ENCODE measurements at places on chromosomes 16 and 17.

- no peak for DNase-seq
Observed at GRCh38 chr16:62638324-62638911, 602.2 kb upstream of the CDH8 start.

GRCh38 chr16:75567911-75568310 lies 1.7 kb downstream of the GABARAPL2 start:
- no peak for DNase-seq

GRCh38 chr17:32487473-32488176 lies 832 bp downstream of the CDK5R1 start:
- DNase-seq = no peak

GRCh38 chr17:48198950-48199541 lies 91.5 kb downstream of the SNX11 start:
- no peak for DNase-seq

- no peak for DNase-seq
Observed at GRCh38 chr16:58853854-58854791, 120.0 kb upstream of the GOT2 start.

DNA sequence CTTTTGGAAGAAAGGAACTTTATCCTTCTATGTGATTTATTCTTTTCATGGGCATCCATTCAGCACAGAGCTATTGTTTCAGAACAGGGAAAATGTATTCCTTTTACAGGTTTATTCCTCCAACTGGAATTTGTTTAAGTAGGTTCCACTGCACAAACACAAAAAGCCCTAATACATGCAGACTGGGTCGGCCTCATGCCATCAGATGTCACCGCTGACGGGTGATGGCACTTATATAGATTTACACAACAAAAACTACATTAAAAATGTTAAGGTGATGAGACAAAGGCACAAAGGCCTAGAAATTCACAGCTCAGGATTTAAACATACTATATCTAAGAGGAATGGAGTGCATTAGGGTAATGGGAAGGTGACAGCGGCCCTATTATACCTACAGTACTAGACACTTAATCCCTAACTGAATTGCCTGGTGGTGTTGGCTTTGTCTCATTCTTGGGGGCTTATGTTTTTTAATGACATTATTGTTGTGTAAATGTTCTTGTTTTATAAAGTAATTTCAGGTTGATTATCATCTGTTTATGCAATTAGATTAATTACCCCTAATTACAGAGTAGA lies 276.4 kb upstream of the PSMD7 start:
- DNase-seq = no peak

DNA sequence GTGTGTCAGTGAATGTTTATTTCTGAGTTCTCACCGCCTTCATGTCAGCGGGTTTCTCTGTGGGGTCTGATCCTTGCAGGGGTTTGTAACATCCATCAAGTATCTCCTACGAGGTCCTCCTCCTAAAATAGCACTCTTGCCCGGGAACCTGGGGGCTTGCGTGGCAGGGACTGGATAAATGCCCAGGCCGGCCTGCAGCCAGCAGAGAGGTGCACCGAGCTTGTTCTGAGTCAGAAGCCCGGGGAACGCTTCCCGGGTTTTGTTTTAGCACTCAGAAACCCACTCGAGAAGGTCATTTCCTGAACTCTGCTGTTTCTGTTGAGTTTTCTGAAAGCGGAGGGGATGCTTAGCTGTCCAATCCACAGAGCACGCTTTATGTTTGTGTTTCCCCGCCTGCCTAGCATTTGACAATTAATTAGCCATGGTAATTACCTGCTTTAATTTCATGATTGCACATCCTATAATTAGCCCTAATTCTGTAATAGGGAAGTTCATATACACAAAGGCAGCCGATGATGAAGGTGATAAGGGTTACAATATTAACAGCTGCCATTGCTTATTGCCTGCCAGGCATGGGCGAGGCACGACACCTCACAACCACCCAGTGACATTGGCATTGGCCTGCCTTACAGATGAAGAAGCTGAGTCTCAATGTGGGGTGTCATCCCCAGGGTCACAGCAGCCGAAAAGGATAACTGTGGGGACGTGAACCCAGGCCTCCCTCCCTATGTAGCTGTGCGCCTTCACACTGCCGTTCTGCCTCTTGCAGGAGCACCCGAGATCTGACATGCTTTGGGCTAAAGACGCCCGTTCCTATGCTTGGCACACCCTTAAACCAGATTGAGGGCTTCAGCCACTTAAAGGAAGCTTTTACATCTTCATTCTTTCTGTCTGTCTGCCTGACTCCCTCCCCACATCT lies 333.1 kb downstream of the CPPED1 start:
- no peak for DNase-seq

DNA sequence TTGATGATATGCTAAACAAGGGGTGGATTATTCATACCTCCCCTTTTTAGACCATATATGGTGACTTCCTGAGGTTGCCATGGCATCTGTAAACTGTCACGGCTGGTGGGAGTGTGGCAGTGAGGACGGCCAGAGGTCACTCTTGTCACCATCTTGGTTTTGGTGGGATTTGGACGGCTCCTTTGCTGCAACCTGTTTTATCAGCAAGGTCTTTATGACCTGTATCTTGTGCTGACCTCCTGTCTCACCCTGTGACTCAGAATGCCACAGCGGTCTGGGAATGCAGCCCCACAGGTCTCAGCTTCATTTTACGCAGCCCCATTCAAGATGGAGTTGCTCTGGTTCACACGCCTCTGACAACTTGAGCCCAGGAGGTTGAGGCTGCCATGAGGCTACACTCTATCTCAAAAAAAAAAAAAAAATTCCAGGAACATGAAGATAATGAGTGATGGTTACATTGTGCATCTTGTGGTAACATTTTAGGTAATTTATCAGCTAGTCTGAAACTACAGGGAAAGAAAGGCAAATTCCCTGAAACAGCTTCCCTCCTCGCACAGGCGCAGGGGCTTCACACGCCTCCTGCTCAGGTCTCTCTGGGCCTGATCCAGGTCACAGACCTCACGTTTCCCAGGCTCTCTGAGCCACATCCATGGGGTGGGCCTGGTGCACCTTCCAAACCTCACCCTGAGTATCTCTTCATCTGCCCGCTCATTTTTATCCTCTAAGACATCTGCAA lies 15.3 kb upstream of the UBE2I start:
- DNase-seq = no peak

DNA sequence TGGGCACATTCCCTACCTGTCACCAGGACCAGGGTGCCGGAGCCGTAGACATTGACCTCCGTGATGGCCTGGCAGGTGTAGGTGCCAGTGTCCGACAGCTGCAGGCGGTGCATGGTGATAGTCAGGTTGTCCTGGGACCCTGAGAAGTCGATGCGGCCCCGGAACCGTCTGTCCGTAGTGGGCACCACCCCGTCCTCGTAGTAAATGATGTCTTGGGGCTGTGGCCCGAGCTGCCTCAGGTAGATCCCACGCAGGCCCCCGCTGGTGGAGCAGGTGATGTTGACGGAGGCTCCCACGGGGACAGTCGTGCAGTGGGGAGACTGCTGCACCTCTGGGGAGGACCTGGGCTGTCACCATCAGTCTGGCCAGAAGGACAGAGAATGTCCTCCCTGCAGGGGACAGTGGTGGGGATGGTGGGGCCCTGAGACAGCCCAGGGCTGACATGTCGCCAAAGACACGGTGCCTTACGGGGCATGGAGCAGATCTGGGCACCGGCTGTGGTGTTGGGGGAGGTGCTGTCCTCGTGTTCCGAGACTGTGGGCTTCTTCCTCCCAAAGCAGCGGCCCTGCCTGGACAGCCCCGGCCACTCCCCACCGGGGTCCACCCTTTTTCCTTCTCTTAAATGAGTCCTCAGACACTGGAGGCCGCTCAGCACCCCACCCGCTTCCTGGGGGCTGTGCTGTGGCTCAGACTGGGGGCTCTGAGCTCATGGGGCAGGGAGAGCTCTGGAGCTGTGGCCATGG lies 586 bp downstream of the CD7 start:
- DNase-seq = no peak

Data from foreskin fibroblast (primary cell).